ENCODE measurements at places on chromosomes 3 and 15. TPM values are rescaled to one million over a fixed set of nuclear protein-coding genes. Genes with fewer than 3 reads are reported as not detected.

MRPL3 gene
- total RNA-seq, result 51.1 TPM

SLC12A1 gene
- not detected for total RNA-seq

AP3B2 gene
- total RNA-seq, result 0.69 TPM

KLF15 gene
- total RNA-seq, result 28.1 TPM

STRC gene
- total RNA-seq, result 1.6 TPM

DNA sequence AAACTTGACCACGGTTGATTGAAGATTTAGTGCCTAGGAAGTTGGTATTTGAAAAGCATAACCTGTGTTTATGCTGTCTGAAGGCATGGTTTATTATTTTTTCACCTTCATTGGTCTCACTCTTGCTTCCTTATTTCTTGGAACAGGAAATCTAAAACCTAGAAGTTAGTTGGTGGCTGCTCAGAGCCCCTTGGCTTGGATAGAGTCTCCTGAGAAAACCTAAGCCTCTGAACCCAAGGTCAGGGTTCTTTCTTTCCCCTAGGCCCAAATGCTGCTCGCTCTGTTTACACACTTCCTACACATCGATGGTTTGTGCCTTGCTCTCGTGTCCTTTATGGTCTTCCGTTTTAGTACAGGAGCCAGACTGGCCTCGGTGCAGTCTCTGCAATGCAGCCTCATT lies 82.2 kb downstream of the TRAK1 start:
- no peak for DNase-seq

- DNase-seq, result no peak
Observed at GRCh38 chr15:53548236-53548635, 211.2 kb downstream of the WDR72 start.

- DNase-seq, result no peak
Observed at GRCh38 chr15:63067306-63067705, 24.8 kb downstream of the TPM1 start.

DNA sequence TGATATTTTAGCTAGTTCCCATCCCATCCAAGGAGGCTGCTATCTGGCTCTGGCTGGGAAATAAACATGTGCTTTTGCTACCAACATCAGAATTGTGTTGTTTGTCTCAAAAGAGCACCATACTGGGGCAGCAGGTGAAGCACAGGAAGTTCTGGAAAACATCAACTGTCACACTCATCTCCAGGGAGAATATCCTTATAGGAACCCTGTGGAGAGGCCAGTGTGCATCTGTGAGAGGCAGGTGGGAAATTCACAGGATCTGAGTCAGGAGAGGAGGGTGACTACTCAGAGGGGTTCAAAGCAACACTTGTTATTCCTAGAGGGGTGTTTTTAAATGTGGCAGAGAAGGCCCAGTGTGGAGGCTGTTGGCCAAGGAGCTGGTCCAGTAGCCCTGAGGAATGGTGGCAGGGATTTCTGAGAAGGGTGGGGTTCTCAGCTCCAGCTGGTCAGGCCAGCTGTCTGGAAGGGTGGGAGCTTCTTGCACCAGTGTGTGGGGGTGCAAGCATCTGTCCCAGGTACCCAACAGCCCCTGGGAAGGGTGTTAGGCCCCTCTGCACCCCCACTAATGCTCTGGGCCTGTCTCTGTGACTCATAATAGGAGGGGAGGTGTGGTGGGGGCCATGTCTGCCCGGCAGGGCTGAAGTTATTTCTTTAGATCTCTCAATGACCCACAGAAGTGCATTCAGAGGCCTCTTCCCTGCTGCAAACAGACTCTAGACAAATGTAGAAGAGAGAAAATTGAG lies 28.7 kb downstream of the RPSA start:
- DNase-seq, result no peak

GRCh38 chr3:52095990-52096775 lies 39.8 kb upstream of the DUSP7 start:
- DNase-seq, result no peak

- DNase-seq, result peak; percentile 86
Observed at GRCh38 chr15:67542420-67543347, at the start of gene MAP2K5. Gene MAP2K5, plus strand, starts transcription at chr15:67542703. Its CDS starts 633 bp downstream, at chr15:67543336.

DNA sequence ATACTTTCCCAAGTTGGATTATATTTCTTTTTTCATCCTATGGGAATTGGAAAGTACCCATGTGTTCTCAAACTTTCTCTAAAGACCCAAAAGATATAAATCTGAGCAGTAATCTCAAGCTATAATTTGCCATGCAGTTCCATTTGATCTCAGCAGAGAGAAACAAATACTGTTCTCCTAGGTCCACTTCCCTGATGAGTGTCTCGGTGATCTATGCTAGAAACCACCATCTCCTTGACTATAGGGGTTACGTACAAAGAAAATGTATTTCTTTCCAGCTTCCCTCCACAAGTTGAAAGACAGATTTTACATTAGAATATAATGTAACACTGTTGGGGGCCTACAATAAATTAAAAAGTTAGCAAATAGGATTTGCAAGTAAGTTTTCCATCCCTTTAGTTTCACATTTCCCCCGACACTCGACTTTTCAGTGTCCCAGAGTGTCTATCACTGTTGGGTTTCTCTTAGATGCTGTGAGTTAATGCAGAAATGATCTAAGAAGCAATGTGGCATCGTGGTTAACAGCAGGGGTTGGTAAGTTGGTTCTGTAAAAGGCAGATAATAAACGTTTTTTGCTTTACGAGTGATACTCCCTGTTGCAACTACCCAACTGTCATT lies 465.1 kb upstream of the CFAP20DC start:
- DNase-seq, result no peak

GRCh38 chr3:69961706-69962439 lies 37.7 kb upstream of the SAMMSON start:
- DNase-seq, result no peak

- no peak for DNase-seq
Observed at GRCh38 chr3:14640157-14640562, 11.4 kb upstream of the CCDC174 start.

- no peak for DNase-seq
Observed at GRCh38 chr15:88448991-88449461, 18.2 kb downstream of the MRPL46 start.

DNA sequence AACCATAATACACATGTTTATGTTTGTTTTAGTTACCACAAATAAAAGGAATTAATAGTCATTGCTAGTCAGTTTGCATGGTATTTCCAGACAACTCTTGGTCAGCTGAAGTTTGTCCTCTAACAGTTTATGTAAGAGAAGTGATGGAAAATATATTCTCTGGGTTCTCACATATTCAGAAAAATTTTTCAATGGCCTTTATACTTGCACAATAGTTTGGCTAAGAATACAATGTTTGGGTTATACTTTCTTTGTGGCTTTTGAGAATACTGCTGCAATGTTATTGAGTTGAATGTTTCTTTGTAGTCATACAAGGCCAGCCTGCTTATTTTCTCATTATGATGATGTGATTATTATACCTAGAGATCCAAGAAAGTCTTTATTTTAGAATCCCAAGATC lies 133.9 kb downstream of the RAP2B start:
- no peak for DNase-seq

GRCh38 chr3:9583792-9584191 lies 30.2 kb upstream of the LHFPL4 start:
- DNase-seq, result no peak

All from mucosa of gallbladder (tissue), 1 donor.